Foreskin keratinocyte (primary cell): ENCODE measurements at places on chromosomes 13 and 19.

DNA sequence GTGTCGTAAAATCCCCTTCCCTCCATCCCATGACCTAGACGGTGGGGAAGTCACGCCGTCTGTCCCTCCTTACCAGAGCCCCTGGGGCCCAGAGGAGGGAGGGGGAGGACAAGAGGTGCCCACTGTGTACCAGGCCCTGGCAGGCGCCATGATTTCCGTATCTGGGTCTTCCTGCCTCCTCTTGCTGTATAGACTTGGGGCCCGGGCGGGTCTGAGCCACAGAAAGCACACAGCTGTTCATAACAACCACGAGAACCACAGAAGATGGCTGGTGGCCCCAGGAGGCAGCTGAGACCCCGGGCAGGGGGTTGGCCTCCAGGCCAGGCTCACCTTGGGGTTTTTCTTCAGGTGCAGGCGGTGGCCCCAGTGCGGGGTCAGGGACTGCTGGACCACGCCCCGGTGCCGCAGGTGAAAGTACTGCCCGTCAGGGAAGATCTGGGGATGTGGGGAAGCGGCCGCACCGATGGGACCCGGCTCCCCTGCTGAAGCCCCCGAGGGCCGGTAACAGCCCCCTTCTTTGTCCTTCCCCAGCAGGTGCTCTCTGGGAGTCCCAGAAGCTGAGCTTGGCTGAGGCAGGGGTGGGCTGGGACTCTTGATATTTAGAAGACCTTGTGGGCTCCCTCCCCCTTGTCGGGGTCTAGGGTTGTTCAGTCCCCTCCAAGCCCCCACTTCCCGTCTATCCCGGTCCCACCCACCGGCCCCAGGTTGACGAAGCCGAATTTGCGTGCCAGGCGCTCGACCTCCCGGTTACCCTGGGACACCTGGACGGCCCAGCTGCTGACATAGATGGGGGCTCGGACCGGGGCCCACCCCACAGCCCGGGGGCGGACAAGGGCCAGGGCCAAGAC is 463 bp downstream of the PCSK4 start:
- no peak for DNase-seq

GRCh38 chr13:110127986-110128511 is 178.9 kb downstream of the COL4A1 start:
- DNase-seq = no peak

GRCh38 chr13:55566334-55566733 is 1574.4 kb upstream of the PRR20A start:
- no peak for DNase-seq

DNA sequence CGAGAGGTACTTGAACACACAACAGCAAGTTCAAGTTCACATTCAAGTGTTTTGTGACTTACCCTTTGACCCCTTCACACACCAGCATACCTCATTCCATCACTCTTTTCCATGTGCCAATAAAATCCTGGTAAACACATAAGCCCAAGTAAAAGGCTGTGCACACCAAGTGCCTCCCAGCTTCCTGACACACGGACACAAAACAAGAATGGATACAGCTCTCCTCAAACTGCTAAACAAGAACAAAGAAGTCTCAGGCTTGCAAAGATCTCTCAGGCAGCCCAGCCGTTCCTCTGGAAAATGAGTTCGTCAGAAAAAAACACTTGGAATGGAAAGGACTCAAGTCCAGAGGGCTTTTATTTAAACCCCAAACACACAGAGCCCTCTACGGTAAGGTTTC is 83.7 kb downstream of the NUFIP1 start:
- no peak for DNase-seq

- DNase-seq = no peak
Measured at GRCh38 chr13:111296417-111296816, 24.0 kb upstream of the TEX29 start.

DNA sequence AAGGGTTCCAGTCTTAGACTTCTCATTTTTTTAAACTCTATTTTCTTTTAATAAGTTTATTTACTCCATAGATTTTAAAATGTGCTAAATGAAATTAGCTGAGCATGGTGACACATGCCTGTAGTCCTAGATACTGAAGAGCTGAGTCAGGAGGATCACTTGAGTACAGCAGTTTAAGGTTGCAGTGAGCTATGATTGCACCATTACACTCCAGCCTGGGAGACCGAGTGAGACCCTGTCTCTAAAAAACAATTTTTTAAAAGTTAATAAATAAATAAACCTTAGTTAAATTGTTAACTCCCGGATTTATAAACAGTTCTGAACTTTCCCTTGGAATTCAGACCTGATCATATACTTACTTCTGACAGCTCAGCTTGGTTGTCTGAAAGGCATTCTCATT is 32.5 kb downstream of the PCDH20 start:
- DNase-seq = no peak

DNA sequence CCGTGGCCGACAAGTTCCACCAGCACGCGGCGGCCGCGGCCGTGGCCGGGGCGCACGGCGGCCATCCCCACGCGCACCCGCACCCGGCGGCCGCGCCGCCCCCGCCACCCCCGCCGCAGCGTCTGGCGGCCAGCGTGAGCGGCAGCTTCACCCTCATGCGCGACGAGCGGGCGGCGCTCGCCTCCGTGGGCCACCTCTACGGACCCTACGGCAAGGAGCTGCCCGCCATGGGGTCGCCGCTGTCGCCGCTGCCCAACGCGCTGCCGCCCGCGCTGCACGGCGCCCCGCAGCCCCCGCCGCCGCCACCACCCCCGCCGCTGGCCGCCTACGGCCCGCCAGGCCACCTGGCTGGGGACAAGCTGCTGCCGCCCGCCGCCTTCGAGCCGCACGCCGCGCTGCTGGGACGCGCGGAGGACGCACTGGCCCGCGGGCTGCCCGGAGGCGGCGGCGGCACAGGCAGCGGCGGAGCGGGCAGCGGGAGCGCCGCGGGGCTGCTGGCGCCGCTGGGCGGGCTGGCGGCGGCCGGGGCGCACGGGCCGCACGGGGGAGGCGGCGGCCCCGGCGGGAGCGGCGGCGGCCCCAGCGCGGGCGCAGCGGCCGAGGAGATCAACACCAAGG is 821 bp downstream of the ONECUT3 start:
- no peak for DNase-seq

DNA sequence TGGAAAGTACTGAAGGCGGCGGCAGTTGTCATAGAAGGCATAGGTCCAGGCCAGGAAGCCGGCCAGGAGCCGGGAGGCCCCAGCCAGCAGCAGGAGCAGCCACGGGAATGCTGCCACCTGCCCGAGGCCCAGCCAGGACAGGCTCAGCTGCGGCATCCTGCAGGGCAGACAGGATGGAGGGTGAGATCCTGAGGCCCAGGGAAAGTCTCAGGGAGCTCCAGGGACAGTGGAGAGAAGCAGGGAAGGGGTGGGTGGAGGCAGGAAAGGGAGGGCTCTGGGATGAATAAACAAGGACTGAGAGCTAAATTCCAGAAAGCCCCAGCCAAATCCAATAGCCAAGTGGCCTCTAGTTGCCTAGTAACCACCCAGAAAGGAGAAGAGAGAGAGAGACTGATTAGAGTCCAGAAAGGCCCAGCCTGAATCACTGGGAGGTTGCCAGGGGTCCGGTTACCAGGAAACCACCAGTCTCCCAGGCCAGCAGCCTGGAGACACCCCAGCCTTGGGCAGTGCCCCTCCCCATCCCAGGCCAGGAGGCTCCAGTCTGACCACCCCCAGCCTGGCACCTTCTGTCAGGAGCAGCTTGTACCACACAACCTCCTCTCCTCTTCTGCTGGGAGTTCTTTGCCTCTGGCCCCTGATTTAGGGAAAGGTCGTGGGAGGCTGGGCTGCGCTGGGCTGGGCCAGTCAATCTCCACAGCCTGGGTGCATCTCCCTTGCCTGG is 7.5 kb upstream of the OR10H5 start:
- no peak for DNase-seq

GRCh38 chr19:11090997-11091702 is 1.9 kb downstream of the LDLR start:
- no peak for DNase-seq

- no peak for DNase-seq
Measured at GRCh38 chr19:58096884-58097283, 1.1 kb downstream of the ZSCAN18 start.
